Activated B cell treated with CpG ODN at 0.5 μM for 24 hours (primary cell): ENCODE measurements at places on chromosomes 12 and 14. TPM values are rescaled to one million over a fixed set of nuclear protein-coding genes. Genes with fewer than 3 reads are reported as not detected.

DNA sequence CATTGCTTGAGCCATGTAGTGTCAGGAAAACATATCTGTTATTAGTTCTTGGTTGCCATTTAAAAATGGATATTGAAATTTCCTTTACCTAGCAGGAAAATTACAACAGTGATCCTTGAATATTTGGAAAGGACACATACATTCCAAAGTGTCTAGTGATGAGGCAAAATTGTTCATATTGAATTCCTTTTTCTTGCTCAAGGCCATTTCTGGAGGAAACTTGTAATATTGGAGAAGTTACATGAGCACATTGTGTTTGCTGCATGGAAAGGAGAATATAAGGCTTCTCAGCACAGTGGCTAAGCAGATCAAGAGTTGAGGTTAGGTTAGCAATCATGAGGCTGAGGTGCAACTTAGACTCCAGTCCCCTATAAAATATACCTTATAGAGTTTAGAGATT lies 121.9 kb downstream of the PDE3A start:
- DNase-seq = no peak

- no peak for DNase-seq
These were observed 7.6 kb upstream of the VASH1 start for GRCh38 chr14:76753541-76754198.

DNA sequence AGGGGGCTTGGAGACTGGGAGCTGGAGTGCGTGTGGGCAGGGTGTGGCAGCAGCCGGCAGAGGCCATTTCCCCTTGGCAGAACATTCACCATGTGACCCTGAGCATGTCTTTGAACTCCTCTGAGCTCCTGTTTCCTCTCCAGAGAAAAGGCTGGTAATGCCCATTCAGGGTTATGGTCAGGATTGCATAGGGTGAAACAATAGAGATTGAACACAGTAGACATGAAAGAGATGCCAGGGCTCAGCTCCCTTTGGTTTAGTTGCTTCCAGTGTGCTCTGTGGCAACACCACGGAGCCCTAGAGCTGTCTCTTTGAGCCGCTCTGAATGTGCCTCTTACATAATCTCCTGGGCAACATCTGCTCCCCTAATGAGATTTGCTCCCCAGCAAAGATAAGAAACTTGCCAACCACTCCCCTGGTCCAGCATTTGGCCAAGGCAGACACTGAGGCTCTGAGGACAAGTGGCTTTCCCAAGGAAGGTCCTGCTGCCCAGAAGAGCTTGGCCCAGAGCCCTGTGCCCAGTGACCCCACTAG lies 4.6 kb downstream of the IFI27 start:
- DNase-seq = no peak

DNA sequence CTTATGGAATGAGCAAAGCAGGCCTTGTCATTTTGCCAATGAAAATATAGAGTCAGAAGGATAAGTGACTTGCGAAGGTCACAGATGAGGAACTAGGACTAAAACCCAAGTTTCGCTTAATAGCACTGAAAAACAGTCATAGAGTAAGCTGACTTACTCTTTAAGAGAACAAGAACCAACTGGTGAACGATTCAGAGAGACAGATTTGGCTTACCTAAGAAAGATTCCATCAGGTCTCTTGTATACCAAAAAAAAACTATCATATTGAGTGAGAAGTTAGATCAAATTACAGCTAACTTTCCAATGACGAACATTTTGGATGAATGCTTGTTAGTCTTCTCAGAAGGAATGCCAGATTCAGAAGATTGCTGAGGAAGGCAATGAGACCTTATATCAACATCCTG lies 74.2 kb downstream of the ZFC3H1 start:
- DNase-seq = no peak

GRCh38 chr14:59277659-59278058 lies 89.2 kb downstream of the DAAM1 start:
- DNase-seq = no peak

DNA sequence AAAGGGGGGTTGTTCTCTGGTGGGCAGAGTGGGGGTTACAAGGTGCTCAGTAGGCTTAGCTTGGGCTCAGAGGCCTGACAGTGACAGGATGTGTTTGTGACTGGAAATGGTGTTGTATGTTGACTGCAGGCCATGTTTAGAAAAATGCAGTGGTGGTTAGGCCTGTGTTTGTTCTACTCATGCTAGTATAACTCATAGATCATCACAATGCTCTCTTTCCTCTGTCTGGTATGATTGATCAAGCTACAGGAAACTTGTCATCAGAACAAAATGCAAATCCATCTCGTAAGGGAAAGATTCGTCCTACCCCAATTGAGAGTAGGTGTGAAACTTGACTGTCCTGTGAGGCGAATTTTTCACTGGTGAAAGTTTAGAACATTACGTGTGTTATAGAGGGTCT lies 11.8 kb downstream of the TPH2 start:
- DNase-seq = no peak

DNA sequence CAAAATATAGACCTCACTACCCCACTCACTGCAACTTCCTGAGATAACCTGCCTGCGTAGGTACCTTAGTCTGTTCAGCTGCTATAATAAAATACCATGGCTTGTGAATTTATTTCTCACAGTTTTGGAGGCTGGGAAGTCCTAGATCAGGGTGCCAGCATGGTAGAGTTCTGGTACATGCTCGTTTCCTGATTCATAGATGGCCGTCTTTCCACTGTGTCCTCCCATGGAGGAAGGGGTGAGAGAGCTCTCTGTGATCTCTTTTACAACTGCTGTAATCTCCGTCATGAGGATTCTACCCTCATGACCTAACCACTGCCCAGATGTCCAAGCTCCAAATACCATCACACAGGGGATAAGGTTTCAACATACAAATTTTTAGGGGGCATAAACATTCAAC lies 49.7 kb downstream of the KCNA1 start:
- no peak for DNase-seq

GRCh38 chr14:98766818-98767217 lies 505.2 kb downstream of the BCL11B start:
- no peak for DNase-seq

DNA sequence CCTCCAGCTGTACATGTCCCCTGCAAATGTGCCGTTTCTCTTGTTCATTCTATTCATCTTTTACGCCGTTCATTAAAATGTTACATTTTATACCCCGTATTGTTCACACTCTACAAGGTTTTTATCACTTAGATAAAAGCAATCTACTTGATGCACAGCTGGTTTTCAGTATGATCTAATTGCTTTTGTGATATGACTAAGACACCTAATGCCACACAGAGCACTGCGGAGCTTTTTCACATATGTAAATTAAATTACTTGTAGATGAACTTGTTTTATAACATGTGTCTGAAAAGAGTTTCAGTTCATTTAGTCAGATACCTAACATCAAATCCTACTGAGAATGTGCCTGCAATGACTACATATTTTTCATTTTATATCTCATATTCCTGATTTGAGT lies 40.9 kb upstream of the RERGL start:
- DNase-seq = no peak

- DNase-seq = no peak
These were observed 272.8 kb upstream of the FAR2 start for GRCh38 chr12:28876196-28876798.

Gene CIROP
- not detected in 2 replicates for total RNA-seq

DNA sequence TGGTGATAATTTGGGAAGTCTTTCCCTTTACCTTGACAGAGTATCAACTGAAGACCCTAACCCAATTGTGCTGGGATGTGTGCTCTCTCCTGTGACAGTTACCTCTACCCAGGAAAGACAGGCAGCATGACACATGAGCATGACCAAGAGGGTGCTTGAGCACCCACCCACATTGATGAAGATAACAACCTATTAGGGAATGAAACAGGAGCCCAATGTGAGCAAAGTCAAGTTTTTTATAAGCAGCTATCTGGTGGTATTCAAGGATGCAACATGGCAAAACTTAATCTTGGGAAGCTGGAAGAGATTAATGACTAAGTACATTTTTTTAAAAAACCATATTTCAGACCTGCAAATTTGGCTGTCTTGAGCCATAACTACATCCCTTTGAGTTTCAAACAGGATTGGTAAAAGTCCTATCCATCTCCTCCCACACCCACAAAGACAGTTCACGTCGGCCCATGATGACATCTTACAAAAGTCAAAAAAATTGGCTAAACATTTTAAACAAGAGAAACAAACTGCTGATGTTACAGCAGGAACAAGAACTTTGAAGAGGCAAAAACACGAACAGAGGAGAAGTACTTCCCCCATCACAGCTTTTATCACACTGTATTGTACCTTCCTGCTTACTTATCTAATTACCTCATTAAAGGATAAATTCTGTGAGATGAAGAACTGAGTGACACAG lies 60.3 kb downstream of the MED13L start:
- no peak for DNase-seq

GRCh38 chr14:80699861-80700260 lies 241.7 kb downstream of the CEP128 start:
- DNase-seq = no peak

DNA sequence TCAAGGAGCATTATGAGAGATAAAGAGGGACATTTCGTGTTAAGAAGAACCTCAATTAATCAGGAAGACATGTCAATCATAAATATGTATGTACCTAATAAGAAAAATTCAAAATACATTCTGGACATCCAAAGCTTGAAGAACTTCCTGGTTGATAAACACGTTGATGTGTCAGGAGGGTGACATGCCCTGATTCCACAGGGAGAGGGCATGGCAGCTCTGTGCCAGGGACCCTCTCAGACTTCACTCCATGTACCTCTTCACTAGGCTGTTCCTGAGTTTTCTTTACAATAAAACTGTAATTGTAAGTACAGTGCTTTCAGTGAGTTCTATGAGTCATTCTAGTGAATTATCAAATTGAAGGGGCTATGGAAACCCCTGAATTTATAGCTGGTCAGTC lies 163.5 kb downstream of the CFAP54 start:
- DNase-seq = no peak

Gene TMEM233
- not detected in 2 replicates for total RNA-seq

Gene SLC17A8
- not detected in 2 replicates for total RNA-seq

GRCh38 chr12:15194456-15195368 lies 26.5 kb downstream of the RERG start:
- no peak for DNase-seq

Gene CDK4
- total RNA-seq = 95.7 and 95.9 TPM in 2 replicates

DNA sequence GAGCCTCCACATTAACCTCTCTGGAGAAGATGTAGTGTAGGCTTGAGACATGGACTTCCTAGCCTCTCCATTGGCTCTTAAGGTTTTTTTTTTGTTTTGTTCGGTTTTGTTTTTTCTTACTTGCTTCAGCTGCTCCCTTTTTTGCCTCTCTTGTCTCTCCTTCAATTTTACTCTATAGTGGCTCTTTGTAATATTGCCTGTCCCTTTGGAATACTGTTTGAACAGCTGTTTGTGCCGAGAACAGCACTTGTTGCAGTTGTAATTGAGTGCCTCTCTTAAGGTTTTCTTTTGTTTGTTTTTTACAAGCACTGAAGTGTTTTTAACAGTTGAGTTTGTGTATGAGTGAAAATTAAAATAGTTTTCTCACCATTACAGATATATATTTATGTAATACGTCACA lies 567.7 kb downstream of the LRFN5 start:
- no peak for DNase-seq

Gene DBX2
- not detected in 2 replicates for total RNA-seq

Gene MIPOL1
- total RNA-seq = not detected in 2 replicates

DNA sequence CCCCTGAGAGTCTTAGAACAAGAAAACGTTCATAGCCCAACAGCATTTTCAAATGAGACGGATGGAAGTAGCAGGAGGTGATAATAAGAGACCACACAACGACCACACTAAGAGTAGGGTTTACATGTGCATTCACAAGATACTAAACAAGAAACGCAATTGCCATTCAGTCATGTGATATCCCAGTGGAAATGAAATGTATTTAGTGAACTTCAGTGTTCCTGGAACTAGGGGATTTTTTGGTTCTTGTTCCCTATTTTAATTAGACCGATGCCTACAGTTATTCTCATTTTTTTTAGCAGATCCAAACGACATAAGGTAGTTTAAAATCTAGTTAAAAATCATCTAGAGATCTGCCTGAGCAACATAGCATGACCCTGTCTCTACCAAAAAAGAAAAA lies 150.0 kb downstream of the GPR65 start:
- DNase-seq = no peak

Gene AKAP6
- 0.53 and 1.2 TPM in 2 replicates for total RNA-seq

GRCh38 chr12:19539836-19540235 lies 100.5 kb downstream of the AEBP2 start:
- DNase-seq = no peak

DNA sequence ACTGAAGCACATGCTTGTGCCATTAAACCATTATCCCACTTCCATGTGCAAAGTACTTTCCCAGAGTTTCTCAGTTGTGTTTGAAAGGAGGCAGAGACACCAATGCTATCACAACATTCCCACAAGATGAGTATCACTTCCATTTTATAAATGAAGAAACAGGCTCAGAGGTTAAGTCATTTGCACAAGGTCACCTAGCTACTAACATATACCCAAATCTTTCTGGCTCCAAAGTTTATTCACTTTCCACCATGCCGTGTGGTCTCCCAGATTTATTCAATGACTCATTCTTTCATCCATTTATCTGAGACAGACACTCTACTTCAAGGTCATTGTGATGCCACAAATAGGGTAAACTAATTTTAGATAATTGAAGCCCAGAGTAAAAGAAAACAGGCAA lies 9.4 kb downstream of the ART4 start:
- DNase-seq = no peak

GRCh38 chr14:74510223-74510931 lies 16.8 kb downstream of the ISCA2 start:
- no peak for DNase-seq

Gene AQP5
- not detected in 2 replicates for total RNA-seq

Gene SDSL
- total RNA-seq = 0.20 and 1.2 TPM in 2 replicates

- no peak for DNase-seq
These were observed 61.2 kb upstream of the DYNC1H1 start for GRCh38 chr14:101903111-101903561.

Gene CLEC14A
- total RNA-seq = not detected in 2 replicates

DNA sequence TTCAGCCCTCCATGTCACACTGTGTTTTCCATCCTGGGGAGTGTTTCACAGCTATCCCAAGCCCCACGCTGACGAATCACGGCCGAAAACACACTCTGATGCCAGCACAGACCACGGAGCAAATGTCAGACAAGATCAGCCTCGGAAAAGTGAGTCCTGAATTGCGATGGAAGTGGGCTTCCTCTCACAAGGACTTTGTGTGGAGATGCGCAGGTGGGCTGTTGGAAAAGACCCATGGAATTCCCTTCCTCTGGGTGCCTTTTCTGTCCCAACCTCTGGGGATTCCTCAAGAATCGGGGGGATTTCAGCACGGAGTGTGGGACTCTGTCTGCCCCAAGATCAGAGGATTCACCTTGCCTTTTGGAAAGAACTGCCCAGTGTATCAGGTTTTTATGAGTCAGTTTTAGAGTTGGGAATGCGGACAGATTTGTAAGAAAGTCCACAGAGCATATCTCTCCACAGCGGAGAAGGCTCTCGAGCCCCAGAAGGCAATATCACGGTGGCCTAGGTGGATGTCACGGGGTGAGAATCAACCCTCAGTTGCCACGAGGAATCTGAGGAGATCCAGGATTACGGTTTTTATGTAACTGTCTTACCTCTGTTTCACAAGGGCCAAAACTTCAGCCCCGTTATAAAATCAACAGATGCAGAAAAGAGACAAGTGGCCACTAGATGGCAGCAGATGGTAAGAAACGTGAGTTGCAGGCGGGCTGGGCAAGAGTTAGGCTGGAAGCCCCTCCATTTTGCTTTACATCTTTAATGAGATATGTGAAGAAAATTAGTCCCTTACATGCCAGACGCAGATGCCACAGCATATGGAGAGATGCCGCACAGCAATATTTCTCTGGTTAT lies 201.9 kb downstream of the DAD1 start:
- DNase-seq = peak; percentile 46

Gene USP15
- total RNA-seq = 122 and 150 TPM in 2 replicates
